D721Med (cell line): ENCODE measurements at places on chromosomes 4 and X.

- no peak for DNase-seq
These were observed 74.7 kb upstream of the STS start for GRCh38 chrX:7072856-7073255.

DNA sequence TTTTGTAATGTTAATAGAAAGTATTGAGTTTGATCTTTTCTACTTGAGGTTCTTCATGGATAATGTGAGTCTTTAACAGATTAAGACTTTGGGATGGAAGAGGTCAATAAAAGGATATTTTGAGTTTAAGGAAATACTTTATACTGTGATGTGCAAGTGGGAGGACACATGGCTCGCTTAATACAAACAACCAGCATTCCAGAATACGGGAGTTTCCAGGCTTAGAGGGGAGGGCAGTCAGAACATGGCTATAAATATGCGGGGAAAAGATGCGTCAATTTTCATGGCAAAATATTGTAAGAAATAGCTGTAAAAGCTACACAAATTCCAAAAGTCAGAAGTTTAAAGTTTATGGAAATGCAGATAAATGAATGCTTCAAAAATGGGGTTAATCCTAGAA is 192.3 kb downstream of the AASDH start:
- DNase-seq: no peak

GRCh38 chrX:22015139-22015750 is 16.9 kb upstream of the PHEX start:
- no peak for DNase-seq

DNA sequence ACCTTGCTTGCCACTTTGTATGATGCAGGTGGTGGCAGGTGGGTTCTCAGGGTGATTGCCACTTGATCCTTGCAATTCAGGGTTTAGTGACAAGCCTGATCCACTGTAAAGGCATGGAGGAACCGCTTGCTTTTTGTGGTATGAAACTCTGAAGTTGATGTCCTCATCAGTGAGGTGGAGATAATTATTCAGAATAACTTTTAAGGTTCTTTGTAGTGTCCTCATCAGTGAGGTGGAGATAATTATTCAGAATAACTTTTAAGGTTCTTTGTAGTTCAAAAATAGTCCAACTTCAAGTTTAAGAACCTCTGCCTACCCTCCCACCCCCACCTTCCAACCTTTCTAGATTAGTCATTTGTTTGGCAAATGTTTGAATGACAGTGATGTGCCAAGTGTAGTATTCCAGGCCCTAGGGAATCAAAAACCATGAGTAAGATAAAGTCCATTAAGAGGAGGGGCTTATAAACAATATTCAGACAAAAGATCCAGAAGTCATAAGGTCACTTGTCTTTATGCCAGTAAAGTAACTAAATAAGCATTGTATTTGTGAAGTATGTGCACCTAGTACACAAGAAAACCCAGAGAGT is 51.2 kb downstream of the DCUN1D4 start:
- no peak for DNase-seq

DNA sequence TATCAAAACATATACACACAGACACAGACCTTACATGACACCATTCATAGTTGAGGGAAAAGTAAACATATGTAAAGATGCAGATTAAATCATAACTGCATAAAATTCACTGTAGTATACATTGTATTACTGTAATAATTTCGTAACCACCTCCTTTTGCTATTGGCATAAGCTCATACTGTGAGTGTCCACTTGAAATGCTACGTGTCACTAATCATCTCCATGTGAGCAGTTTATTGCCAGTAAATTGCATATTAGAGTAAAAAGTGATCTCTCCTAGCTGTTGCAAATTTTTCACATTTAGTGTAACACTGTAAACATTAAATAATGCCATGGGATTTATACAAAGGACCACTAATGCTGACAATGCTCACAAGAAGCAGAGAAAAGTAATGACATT is 256.7 kb upstream of the GNPDA2 start:
- DNase-seq: no peak

GRCh38 chrX:48573690-48574269 is 504 bp upstream of the RBM3 start:
- DNase-seq: no peak

- DNase-seq: no peak
These were observed 25.5 kb downstream of the PALLD start for GRCh38 chr4:168522356-168522755.

GRCh38 chrX:53330331-53330730 is 48.9 kb upstream of the IQSEC2 start:
- DNase-seq: no peak

DNA sequence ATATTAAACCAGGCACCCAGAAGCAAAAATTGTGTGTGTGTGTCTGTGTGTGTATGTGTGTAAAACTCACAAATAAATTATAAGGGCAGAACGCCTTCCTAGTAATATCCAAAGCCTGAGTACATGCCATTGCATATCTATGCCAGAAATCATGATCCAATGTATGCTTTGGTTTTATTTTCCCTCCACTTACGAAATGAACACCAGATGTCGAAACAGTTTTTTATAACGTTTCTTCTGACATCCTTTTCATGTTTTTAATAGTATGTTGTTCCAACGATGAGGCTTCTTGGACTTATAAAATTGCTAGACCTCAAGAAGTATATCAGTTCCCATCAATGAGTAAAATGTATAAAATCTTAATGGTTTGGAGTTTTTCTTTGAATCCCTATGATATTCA is 55.4 kb downstream of the KCNIP4 start:
- DNase-seq: no peak

DNA sequence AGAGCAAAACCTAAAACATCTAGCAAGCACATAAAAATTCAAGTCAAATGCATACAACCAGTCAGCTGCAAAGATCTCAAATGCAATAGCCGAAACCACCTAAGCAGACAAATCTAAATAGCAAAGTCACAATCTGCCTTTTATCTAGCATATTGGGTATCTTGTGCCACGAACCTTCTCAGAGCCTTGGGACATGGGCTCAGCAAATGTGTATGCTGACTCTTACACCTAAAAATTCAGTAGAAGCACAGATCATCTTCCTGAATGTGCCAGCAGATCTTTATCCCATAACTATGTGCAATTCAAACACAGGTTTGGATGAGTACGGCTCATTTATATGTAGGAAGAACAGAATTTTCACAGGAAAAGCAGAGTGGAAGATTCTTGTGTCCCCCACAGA is 492.1 kb downstream of the INPP4B start:
- no peak for DNase-seq

GRCh38 chrX:109360301-109360700 is 121.6 kb downstream of the GUCY2F start:
- no peak for DNase-seq

- DNase-seq: no peak
These were observed 10.0 kb downstream of the GPR82 start for GRCh38 chrX:41733939-41734338.

GRCh38 chrX:88991583-88992132 is 244.6 kb downstream of the CPXCR1 start:
- DNase-seq: no peak

DNA sequence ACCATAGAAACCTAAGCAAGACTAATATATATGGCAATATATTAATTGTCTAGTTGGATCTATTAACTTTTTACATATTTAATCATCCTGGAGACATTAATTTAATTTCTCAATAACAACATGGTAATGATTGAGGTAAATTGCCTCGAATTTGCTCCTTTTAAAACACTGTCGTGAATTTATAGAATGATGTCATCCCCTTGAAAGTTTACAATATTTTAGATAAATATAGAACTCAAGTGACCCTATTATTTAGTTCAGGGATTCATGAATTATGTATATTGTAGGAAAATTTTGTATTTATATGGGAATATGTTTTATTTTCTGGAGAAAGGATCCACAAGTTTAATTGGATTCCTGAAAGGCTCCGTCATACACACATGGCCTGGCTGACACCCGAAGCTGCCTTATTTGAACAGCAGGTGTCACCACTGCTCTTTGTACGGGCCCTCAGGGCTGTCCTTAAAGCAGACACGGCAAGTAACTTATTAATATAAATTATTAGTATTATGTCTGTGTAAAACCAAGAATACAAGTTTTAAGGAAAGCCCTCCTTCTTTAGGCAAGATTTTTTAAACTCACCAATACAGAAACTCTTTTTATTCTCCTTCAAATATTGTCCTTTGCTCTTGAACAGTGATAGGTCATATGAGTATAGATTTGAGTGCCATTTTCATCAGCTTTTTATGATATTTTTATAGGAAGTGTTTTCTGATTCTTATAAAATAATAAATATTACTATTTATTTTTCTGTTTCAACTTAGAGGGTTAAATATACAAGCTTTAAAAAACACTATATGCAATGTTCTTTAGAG is 1.9 kb upstream of the PLRG1 start:
- no peak for DNase-seq

DNA sequence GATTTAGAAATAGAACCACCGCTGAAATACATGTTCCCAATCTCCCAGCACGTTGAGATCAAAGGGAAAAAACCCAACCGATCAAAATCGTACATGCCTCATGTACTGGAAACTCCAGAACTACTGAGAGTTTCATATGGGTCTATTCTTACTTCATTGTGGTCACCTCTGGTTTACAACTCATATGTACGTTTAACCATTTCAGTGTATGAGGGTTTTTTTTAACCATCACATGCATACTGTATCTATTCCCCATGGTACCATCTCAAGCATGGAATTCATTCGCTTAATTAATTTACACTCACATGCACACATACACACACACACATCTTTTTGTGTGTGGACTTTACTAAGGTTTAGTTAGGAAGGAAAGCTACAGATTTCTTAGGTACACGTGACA is 46.0 kb upstream of the CLNK start:
- DNase-seq: no peak

DNA sequence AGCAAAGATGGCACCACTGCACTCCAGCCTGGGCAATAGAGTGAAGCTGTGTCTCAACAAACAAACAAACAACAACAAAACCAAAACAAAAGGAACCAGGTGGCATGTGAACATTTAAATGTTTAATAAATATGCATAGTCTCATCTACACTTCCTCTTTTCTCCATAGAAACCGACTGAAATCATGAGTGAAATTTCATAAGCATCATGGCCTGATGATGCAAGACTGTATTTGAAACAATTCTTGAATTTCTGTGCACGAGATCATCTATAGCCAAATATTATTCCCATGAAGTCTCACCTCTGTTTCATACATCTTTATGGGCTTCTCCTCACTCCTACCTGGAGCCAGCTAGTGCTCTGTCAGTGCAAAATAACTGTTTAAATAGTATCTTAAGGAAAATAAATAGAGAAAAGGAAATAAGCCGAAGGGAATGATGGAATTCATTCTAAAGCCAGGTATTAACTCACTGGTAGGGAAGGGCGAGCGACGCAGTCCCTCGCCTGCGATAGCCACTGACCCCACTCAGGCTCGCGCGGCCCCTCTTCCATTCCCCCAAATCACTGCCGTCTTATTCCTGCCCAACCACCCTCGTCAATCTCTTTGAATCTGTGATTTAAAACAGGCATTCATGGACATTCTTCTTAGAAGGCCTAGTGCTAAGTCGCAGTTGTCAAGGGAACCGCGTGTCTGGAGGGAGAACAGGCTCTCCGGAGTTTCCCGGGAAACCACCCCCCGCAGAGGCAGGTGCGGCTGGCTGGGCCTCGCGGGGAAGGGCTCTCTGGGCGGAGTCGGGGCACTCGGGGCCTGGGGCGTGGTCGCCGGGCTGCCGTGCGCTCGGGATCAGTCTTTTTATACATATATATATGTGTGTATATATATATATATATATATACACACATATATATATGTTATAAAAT is 52.4 kb upstream of the TRIM2 start:
- peak; percentile 44 for DNase-seq

DNA sequence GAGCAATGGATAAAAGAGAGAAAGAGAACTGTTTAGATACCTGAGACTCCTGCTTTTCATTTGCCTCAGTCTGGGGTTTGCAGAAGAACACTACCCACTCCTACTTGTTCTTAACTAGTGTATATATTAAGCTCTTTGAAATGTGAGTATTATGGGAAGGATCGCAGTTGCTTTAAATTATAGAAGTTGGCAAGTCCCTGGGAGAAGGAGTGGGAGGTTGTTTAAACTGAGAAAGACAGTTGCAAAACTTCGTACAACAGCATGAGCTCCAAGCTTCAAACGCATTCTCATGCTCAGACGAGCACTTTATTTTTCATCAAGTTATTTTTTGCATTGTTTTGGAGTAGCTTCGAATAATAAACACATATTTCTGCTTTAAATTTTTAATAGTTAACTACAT is 88.1 kb upstream of the C1QTNF7 start:
- DNase-seq: no peak

DNA sequence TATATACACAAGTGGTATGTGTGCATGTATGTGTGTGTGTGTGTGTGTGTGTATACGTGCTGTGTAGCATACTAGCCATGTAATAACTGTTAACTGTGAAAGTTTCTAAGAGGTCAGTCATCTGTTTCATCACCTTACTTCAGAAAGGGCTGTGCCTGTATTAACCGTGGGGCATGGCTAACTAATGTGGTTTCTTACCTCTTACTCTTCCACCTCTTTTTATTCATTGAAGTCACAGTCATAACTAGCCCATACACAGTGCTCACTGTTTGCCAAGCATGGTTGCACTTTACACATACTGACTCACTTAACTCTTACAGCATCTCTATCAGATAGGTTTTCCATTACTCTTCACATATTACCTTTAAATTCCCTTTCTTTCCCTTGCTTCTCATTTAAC is 23.7 kb upstream of the LRAT start:
- no peak for DNase-seq

GRCh38 chr4:163603257-163603656 is 108.8 kb downstream of the TMA16 start:
- no peak for DNase-seq

DNA sequence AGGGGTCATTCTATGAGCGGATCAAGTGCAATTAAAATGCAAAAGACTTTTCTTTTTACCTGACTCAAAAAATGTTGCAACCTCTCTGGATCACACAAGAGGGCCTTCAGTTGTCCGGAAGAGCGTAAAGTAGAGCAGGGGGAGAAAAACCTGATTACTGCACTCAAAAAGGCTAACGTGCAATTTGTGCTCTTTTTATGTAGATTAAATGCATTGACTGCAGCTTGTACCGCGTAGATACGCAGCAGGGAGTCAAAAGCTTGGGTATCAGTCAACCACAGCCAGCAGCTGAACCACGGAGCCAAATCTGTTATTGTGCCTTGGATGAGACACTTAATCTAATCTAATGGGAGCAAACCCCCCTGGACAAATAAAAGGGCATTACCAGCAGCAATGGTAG is 107.3 kb upstream of the RAI2 start:
- DNase-seq: no peak

- no peak for DNase-seq
These were observed 242.0 kb downstream of the BCOR start for GRCh38 chrX:39855748-39856129.

- DNase-seq: no peak
These were observed 185.6 kb downstream of the ADAMTS3 start for GRCh38 chr4:72383439-72383838.

- DNase-seq: no peak
These were observed 3.4 kb downstream of the TEX13B start for GRCh38 chrX:107978707-107979307.

GRCh38 chr4:15963001-15963451 is at the start of gene FGFBP2:
Gene FGFBP2, minus strand, starts transcription at chr4:15963175. Its CDS starts 46 bp downstream, at chr4:15963129.
- DNase-seq: peak; percentile 47
